Central memory CD4-positive, alpha-beta T cell (primary cell): ENCODE measurements at places on chromosomes 7 and 10.

DNA sequence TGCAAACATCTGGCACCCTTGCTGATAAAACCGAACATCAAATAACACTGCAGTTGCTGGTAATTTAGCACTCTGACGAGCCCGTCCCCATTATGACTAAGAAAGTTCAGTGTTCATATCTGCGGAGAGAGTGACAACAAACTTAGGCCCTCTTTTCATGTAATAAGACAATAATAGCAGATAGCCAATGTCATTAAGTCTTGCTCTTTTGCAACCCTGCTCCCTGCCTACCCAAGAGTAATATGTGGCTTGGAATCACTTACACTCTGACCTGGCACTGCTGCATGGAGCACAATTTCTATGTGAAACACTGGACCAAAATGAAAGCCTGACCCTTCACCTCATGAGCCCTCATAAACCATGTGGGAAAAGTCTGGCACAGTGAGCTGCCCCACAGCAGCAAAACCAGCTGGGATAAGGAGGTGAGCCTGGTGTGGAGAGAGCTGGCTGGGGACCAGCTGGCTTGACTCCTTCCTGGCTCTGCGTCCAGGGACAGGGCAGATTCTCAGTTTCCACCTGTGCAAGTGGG, 86.5 kb downstream of the HIPK2 start:
- no peak for DNase-seq

GRCh38 chr7:101942603-101943210, 125.3 kb downstream of the CUX1 start:
- DNase-seq: no peak

DNA sequence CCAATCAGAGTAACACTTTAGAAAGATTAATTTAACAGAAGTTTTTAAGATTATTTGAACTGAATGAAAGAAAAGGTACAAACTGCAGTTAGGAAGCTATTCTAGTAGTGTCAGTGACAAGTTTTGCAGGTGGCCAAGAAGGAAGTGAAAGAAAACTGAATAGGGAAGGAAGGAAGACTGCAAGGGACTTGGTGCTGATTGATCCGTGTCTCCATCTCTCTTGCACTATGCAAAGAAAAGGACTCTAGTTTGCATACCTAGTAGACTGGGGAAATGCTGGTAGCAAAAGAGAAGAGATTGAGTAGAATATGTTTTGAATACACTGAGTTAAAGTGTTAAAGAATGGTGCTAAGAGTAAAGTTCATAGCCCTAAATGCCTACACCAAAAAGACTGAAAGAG, 33.0 kb downstream of the OR6V1 start:
- no peak for DNase-seq

DNA sequence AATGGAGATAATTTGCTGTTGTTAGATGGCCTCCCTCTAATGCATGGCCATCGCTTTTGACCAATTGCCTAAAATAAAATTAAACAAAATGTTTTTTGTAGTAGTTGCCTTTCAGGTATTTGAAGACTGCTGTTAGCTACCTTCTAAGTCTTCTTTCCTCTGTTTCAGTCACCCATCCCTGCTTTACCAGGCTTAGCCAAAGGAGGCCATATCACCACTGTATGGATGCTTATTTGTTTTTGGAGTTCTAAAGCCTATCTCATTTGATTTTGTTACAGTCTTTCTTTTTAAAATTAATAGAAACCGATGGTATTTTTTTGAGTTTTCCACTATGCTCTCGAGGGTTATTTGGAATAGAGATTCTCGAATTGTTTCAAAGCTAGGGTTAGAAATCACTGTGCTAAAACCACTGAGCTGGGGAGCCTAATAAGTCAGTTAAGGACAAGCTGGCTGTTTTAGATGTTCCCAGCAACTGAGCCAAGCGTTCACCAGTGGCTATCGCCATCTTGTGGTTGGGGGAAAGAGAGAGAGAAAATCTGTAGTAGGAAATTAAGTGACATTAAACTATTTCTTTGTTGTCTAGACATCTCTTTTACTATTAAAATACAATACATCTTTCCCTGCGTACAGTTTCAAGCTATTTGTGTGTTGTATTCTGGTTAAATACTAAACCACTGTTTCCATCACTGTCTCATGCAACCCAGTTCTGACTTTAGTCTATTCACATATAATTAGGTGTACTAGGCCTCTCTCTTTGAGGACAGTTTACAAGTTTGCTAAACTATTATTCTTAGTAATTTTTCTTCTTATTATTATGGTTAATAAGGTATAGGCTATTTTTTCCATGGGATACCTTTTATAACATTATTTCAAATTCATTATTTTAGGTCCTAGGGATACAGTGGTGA, 52.2 kb downstream of the GPR158 start:
- DNase-seq: no peak

GRCh38 chr10:97109547-97109946, 76.2 kb downstream of the SLIT1 start:
- no peak for DNase-seq

DNA sequence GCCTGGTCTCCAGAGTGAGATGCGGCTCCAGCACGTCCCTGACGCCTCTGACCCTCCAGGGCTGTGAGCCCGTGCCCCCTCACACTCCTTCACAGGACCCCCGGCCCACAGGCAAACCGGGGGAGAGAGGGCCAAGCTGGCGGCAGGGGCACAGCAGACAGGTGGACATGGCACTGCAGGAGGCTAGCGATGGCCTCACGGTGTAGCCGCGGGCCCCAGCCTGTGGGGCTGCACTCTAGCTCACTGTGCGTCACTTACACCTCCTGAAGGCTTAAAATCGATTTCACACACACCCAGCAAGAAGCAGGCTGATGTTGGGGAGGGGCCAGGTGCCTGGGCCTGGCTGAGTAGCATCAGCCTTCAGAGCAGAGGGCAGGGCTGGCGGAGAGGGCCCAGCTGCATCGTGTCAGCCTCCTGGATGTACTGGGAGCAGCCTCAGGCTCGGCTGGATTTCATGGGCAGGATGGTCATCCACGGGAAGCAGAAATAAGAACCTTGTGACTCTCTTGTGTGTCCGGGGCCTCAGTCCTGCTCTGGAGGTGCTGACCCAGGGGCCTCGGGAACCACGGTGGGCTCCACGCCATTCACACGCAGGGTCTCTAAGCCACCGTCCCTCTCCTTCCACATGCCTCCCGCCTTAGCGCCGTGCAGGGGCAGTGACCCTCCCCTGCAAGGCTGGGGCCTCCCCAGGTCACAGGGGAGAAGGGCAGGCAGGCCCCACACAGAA, 19.4 kb upstream of the KNDC1 start:
- DNase-seq: no peak

GRCh38 chr7:132422502-132423111, 153.7 kb downstream of the PLXNA4 start:
- no peak for DNase-seq
